ENCODE measurements at places on chromosomes 12 and 14. TPM values are rescaled to one million over a fixed set of nuclear protein-coding genes. Genes with fewer than 3 reads are reported as not detected.
A peak's percentile ranks its signal among the peaks of the same experiment; 100 is the strongest.

FAM90A1 gene
- total RNA-seq: 0.39 TPM

HOXC4 gene
- 0.14 TPM for total RNA-seq

C14orf180 gene
- total RNA-seq: not detected

MGP gene
- 0.96 TPM for total RNA-seq

TAS2R13 gene
- 0.37 TPM for total RNA-seq

ZDHHC22 gene
- 38.6 TPM for total RNA-seq

SLC24A4 gene
- 0.46 TPM for total RNA-seq

PROX2 gene
- 0.04 TPM for total RNA-seq

GLIPR1L2 gene
- total RNA-seq: not detected

BIN2 gene
- total RNA-seq: 0.20 TPM

PRB2 gene
- not detected for total RNA-seq

DNA sequence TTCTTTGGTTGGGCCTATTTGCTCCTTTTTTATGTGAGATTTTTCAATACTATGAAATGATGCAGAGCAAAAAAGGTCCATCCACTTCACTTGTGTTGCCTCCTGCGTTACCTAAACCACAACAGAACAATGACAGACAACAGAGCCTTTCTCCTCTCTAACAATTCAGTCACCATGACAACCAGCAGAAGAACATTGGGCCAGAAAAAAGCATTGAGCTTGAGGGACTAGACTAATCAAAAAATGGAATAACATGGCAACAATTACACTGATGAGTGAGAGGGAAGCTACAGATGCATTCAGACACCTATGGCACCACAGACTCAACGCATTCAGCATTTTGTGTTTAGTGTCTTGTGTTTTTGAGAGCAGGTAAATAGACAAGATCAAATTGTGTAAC is 44.6 kb upstream of the PTCSC3 start:
- no peaks in the 10 kb centered on the region for H3K27me3 ChIP-seq
- peaks cover 25% of the 10 kb centered on the region for H3K4me1 ChIP-seq
- DNase-seq: no peak
- H3K27ac ChIP-seq: no peak overlapping the region

DNA sequence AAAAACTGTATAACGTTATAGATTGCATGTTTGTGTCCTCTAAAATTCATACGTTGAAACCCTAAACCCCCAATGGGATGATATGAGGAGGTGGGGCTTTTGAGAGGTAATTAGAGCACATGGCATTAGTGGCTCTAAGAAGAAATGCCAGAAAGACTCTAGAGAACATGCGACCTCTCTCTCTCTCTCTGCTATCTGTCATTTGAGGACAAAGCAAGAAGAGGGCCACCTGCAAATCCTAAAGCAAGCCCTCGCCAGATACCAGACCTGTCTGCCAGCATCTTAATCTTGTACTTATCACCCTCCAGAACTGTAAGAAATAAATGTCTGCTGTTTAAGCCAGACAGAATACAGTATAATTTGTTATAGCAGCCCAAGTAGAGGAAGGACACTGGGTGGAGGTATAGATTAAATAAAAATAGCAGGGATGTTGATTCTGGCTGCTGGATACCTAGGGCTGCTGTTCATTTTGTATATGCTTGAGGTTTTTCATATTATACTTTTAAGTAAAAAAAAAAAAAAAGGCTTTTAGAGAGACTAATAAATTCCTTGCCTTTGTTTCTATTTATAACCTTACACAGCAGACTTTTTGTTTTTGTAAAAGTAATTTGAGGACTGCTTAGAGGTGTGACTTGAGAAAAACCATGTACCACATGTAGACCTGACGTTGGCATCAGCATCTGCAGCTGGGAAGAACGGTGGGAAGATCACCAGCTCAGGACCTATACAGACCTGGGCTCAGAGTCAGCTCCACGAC is 26.9 kb downstream of the MOK start:
- H3K4me1 ChIP-seq: no peaks in the 10 kb centered on the region
- H3K27ac ChIP-seq: no peak overlapping the region
- no peak for DNase-seq
- no peaks in the 10 kb centered on the region for H3K36me3 ChIP-seq
- no peaks in the 10 kb centered on the region for H3K27me3 ChIP-seq
- H3K4me3 ChIP-seq: no peak overlapping the region

DNA sequence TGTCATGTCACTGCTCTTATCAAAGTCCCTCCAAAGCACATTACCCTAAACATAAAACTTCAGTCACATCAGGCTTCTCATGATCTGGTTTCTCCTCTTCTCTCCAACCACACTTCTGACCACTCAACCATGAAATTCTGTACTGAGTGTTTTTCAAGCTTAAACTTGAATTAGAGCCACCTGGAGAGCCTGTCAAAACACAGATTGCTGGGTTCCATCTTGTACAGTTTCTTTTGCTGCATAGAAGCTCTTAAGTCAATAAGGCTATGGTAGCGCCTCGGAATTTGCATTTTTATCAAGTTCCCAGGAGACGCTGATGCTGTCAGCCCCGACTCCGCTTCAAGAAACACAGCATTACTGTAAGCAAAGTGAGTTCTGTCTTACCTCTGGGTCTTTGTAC is 16.4 kb upstream of the SRRM4 start:
- DNase-seq: no peak
- no peak overlapping the region for H3K4me3 ChIP-seq
- H3K27me3 ChIP-seq: peaks cover 4% of the 10 kb centered on the region

GRCh38 chr12:127885954-127886750 is 380.8 kb upstream of the TMEM132C start:
- peaks cover 3% of the 10 kb centered on the region for H3K27me3 ChIP-seq
- DNase-seq: no peak
- H3K27ac ChIP-seq: no peak overlapping the region
- H3K36me3 ChIP-seq: peaks cover 61% of the 10 kb centered on the region
- H3K4me1 ChIP-seq: no peaks in the 10 kb centered on the region

- no peak for DNase-seq
- H3K4me3 ChIP-seq: no peak overlapping the region
- no peaks in the 10 kb centered on the region for H3K36me3 ChIP-seq
These were observed 36.3 kb downstream of the LIMA1 start for GRCh38 chr12:50246873-50247612.

GRCh38 chr12:16330560-16330959 is 16.9 kb upstream of the MGST1 start:
- no peaks in the 10 kb centered on the region for H3K4me1 ChIP-seq
- DNase-seq: no peak
- H3K27ac ChIP-seq: no peak overlapping the region
- H3K4me3 ChIP-seq: no peak overlapping the region

- no peak overlapping the region for H3K4me3 ChIP-seq
- no peaks in the 10 kb centered on the region for H3K27me3 ChIP-seq
- H3K27ac ChIP-seq: peak overlapping the region; percentile 73
- no peak for DNase-seq
- H3K36me3 ChIP-seq: peaks cover 43% of the 10 kb centered on the region
- peaks cover 80% of the 10 kb centered on the region for H3K4me1 ChIP-seq
These were observed 19.8 kb downstream of the CD9 start for GRCh38 chr12:6219980-6220379.

DNA sequence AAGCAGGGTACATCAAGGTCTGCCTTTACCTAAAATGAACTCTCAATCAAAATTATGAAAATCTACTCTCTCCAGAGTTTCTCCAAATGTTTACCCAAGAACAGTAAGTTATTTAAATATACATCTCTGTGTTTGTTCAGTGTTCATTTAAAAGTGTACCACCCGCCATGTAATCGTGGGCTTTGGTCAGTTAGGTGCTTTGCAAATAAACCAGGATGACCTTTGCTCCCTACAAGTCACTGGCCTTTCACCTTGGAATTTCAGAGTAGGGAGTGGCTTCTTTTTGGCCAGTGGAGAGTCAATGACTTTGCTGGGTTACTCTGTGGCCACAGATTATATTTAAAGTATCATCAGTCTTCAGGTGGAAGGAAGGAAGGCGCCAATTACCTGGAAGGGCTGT is 74.6 kb upstream of the PTPRB start:
- no peaks in the 10 kb centered on the region for H3K27me3 ChIP-seq
- H3K4me3 ChIP-seq: no peak overlapping the region
- H3K4me1 ChIP-seq: peaks cover 40% of the 10 kb centered on the region
- H3K36me3 ChIP-seq: peaks cover 2% of the 10 kb centered on the region

DNA sequence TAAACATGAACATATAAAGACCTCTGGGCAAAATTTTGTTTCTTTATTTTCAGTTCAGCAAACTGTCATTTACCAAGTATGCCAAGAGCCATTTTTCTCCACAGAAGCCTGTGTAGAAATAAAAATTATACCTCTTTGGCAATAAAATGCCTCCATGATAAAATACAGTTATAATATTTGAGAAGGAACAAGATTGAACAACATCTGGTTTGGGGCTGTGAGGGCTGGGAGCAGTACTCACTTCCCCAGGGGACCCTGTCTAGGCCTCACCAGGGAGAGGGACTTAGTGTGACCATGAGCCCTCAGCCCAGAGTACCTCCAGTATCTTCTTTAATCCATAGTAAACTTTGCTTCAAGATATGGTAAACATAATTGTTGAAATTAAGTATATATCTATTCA is 65.1 kb downstream of the DAAM1 start:
- no peak for DNase-seq
- no peaks in the 10 kb centered on the region for H3K36me3 ChIP-seq
- no peak overlapping the region for H3K27ac ChIP-seq
- no peaks in the 10 kb centered on the region for H3K27me3 ChIP-seq
- H3K4me3 ChIP-seq: no peak overlapping the region

GRCh38 chr12:45305907-45306306 is 90.0 kb downstream of the ANO6 start:
- H3K4me1 ChIP-seq: no peaks in the 10 kb centered on the region
- no peak overlapping the region for H3K4me3 ChIP-seq
- H3K36me3 ChIP-seq: peaks cover 8% of the 10 kb centered on the region
- DNase-seq: no peak

- no peak overlapping the region for H3K27ac ChIP-seq
- no peak overlapping the region for H3K4me3 ChIP-seq
- no peaks in the 10 kb centered on the region for H3K27me3 ChIP-seq
- H3K4me1 ChIP-seq: peaks cover 2% of the 10 kb centered on the region
- DNase-seq: no peak
- H3K36me3 ChIP-seq: no peaks in the 10 kb centered on the region
These were observed 143.4 kb downstream of the KIF26A start for GRCh38 chr14:104281768-104282301.

- H3K27me3 ChIP-seq: no peaks in the 10 kb centered on the region
- peak overlapping the region; percentile 46 for H3K4me3 ChIP-seq
- H3K36me3 ChIP-seq: peaks cover 10% of the 10 kb centered on the region
- H3K4me1 ChIP-seq: peaks cover 35% of the 10 kb centered on the region
- H3K27ac ChIP-seq: 0 out of 2 replicates have a peak overlapping the region, but pooled peaks have one; percentile 42
These were observed 4.8 kb downstream of the TOGARAM1 start for GRCh38 chr14:44966601-44967336.

DNA sequence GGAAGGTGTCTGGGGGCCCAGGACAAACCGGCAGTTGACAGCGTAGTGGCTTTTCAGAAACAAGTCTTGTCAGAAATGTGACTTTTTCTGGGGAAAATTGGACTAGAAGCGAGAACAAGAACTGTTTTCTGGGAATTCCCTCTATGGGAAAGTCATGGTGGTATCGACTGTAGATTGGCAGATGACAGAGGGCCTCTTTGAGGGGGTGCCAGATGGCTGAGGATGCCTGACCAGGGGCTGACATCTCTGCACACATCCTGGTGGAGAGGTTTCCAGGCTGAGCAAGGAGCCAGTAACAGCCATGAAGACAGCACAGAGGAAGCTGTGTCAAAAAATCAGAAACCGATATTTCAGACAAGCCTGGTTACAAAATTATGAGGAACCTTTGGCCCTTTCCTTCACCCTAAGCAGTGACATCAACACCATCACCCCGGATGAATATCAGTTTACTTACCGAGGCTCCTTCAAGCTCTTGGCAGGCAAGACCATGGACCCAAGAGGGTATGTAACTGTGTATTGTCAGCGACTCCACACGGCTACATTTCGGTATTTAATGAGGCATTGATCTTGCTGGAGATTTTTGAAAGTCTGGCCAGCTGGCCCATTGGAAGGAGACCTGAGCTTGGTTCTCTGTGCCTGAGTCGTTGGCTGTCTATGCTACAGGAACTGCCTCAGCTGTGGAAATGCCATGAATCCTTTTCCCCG is 1525.3 kb upstream of the TMEM132C start:
- no peak for DNase-seq
- H3K27ac ChIP-seq: no peak overlapping the region
- peaks cover 65% of the 10 kb centered on the region for H3K36me3 ChIP-seq
- no peak overlapping the region for H3K4me3 ChIP-seq
- H3K4me1 ChIP-seq: no peaks in the 10 kb centered on the region

- no peak overlapping the region for H3K27ac ChIP-seq
- no peak for DNase-seq
- peaks cover 11% of the 10 kb centered on the region for H3K4me1 ChIP-seq
- peaks cover 50% of the 10 kb centered on the region for H3K27me3 ChIP-seq
- H3K36me3 ChIP-seq: no peaks in the 10 kb centered on the region
These were observed 4.9 kb downstream of the AMN start for GRCh38 chr14:102927346-102927877.

DNA sequence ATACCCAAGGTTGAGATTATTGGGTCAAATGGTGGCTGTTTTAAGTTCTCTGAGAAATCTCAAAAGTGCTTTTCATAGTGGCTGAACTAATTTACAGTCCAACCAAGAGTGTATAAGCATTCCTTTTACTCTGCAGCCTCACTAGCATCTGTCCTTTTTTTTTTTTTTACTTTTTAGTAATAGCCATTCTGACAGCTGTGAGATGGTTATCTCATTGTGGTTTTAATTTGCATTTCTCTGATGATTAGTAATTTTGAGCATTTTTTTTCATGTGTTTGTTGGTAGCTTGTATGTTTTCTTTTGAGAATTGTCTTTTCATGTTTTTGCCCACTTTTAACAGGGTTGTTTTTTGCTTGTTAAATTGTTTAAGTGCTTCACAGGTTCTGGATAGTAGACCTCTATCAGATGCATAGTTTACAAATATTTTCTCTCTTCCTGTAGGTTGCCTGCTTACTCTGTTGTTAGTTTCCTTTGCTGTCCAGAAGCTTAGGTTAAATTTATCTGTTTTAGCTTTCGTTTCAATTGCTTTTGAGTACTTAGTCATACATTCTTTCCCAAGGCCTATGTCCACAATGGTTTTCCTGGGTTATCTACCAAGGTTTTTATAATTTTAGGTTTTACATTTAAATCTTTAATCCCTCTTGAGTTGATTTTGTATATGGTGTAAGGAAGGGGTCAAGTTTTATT is 881.3 kb upstream of the SEL1L start:
- no peak for DNase-seq
- peaks cover 8% of the 10 kb centered on the region for H3K36me3 ChIP-seq
- no peak overlapping the region for H3K27ac ChIP-seq
- no peak overlapping the region for H3K4me3 ChIP-seq

GRCh38 chr12:21613931-21614330 is 9.3 kb upstream of the GYS2 start:
- no peaks in the 10 kb centered on the region for H3K36me3 ChIP-seq
- DNase-seq: no peak
- no peak overlapping the region for H3K27ac ChIP-seq
- no peak overlapping the region for H3K4me3 ChIP-seq
- H3K4me1 ChIP-seq: no peaks in the 10 kb centered on the region

- H3K27me3 ChIP-seq: no peaks in the 10 kb centered on the region
- no peaks in the 10 kb centered on the region for H3K36me3 ChIP-seq
- H3K4me3 ChIP-seq: no peak overlapping the region
- H3K27ac ChIP-seq: no peak overlapping the region
- no peak for DNase-seq
- H3K4me1 ChIP-seq: peaks cover 9% of the 10 kb centered on the region
These were observed 54.1 kb downstream of the ESRRB start for GRCh38 chr14:76430017-76430416.

Data from WTC11 (cell line).